ENCODE measurements at places on chromosomes 1 and 21. TPM values are rescaled to one million over a fixed set of nuclear protein-coding genes. Genes with fewer than 3 reads are reported as not detected.

Gene ACADM
- total RNA-seq, result 29.6 TPM

- no peak for DNase-seq
Observed at GRCh38 chr1:193181536-193181935, 4.9 kb downstream of the B3GALT2 start.

GRCh38 chr1:113674591-113674990, 84.7 kb downstream of the PHTF1 start:
- DNase-seq, result no peak

DNA sequence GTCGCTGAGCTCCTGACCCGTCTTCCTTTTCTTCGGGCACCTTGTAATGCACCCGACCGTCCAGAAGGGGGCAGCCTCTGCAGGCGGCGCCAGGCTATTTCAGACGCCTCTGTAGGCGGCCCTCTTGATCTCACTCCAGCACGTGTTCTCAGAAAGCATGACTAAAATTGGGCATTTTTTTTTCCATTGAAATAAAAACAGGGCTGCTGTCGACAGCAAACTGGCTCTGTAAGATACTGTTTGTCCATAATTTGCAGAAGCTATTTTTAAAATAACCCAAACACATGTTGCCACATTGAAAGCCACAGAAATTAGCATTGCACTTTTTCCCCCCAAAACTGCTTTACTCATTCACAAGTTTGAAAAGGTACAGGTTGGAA, 78.0 kb downstream of the STUM start:
- DNase-seq, result no peak

DNA sequence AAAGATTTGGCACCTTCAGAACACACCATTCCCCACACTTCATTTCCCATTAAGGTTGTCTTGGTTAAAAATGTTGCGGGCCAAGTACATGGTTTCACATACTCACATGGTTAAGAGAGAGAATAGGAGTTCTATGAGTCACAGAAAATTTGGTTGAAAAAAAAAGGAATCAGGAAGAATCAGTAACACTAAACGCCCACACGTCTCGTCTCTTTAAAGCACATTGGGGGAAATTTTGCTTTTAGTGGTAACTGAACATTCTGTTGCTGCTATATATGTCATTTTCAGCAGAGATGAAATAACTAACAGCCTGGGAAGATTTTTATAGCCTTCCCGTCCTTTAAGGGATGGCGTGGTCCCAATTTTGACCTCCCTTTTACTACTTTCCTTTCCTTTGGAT, 132.9 kb upstream of the ERG start:
- no peak for DNase-seq

Gene HEYL
- total RNA-seq, result 4.8 TPM

DNA sequence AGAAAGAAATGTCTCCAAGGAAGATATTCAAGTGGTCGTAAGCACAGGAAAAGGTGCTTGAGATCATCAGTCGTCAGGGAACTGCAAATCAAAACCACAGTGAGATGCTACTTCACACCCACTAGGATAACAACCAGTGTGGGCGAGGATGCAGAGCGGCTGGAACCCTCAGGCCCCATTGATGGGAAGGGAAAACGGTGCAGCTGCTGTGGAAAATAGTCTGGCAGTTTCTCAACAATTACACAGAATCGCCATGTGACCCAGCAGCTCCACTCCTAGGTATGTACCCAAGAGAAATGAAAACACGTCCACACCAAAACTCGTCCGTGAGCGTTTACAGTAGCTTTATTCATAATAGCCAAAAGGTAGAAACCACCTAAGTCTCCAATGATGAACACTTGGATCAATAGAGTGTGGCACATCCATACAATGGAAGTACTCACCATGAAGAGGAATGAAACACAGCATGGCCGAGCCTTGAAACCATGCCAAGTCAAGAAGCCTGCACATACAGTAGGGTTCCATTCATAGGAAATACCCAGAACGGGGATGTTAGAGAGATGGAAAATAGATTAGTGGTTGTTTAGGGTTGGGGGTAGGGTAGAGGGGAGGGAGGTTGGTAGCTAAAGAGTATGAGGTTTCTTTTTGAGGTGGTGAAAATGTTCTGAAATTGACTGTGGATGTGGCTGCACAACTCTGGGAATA, 6.1 kb downstream of the DFFB start:
- DNase-seq, result no peak

- no peak for DNase-seq
Observed at GRCh38 chr1:180841415-180841814, 71.3 kb upstream of the KIAA1614 start.

Gene SLC35E2B
- total RNA-seq, result 28.0 TPM

Gene LYPLAL1
- total RNA-seq, result 15.9 TPM

GRCh38 chr1:84402060-84402459, 3.8 kb downstream of the DNASE2B start:
- no peak for DNase-seq

Gene TNNT2
- 0.89 TPM for total RNA-seq

Gene CRYAA
- not detected for total RNA-seq
